NCI-H1105 (cell line): ENCODE measurements at places on chromosomes 3 and 15.

- no peak for DNase-seq
Observed at GRCh38 chr15:63715818-63716217, 117.9 kb downstream of the HERC1 start.

DNA sequence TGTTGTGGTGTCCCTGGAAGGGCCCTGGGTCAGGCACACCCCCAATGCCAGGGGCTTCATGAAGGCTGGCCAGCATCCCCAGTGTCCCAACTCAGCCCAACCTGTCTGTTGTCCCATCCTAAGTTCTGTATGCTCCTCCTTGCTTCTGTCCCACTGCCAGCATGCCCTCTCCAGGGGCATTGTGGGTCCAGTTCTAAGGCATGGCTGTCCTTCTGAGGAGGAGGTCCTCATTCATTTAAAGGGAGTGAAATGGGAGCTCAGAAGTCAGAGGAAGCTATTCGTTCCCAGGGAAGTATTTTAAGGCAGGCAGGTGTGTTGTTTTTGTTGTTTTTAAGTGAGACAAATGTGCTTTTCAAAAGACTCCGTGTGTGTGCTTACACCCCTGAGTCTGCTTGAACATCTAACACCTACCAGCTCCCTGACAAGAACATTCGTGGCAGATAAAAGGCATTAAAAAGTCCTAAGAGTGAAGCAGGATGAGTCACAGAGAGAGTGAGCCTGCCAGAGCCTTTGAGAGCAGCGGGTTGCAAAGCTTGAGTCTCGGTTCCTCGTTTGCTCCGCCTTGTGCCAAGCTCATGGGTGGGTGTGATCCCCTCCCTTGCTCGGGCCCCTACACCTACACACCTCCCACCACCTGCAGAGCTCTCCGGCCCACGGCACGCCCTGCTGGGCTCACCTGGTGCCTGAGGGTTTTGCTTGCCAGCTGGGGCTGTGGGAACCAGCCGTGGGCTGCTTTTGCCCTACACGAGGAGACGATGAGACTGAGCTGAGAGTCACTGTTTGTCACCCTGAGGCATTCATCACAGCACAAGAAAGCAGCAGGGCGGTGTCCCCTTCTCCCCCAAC lies 183.4 kb upstream of the TOPAZ1 start:
- DNase-seq: no peak

DNA sequence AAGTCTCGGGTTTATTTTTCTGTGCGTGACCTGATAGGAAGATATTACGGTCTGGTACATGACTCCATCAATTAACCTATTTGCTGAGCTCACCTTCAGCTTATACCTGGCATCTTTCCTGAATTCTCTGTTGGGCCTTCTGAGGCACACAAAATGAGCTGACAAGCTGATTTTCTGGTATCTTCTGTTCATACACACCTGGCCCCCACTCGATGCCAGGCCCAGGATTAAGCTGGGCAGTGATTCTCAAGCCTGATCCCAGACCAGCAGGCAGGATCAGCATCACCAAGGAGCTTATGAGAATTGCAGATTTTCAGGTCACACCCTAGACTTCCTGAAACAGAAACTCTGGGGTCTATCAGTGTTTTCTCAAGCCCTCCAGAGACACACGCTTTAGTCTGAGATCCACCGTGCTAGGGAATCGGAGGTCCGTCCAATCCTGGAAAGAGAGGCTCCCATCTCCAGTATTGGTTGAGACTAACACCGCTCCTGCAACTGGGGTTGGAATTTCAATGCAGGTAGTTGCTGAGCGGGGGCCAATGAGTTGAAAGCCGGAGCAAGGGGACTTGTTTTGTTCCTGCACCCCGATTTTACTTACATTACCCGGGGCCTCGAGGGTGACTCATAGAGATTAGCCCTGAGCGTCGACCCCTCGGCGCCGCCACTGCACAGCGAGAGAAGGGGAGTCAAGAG lies 636 bp upstream of the EIF1B start:
- no peak for DNase-seq

DNA sequence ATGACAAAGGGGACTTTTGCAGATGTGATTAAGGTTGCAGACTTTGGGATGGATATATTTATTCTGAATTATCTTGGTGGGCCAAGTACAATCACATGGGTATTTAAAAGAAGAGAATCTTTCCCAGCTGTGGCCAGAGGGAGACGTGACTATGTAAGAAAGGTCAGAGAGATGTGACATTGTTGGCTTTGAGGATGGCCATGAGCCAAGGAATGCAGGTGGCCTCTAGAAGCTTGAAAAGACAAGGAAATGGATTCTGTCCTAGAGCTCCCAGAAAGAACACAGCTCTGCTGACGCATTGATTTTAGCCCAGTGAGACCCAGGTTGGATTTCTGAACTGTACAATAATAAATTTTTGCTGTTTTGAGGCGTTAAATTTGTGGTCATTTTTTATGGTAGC lies 616.0 kb upstream of the TBL1XR1 start:
- DNase-seq: no peak

DNA sequence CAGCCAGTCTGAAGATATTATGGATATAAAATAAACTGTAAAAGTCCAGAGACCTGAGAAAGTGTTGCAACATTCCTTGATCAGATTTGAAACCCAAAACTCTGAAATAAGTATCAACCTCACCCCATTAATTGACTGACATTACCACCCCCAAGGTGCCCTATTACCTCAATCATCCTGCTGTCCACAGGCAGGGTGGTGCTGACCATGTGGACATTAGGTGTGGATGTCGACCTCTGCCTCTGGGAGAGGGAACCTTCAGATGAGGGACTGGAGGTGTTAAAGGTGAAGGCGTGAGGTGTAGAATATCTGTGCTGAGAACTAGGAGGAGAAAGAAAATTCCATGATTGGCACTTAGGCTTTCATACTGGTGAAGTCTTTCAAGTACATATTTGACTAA lies 47.1 kb downstream of the MKRN2 start:
- no peak for DNase-seq

DNA sequence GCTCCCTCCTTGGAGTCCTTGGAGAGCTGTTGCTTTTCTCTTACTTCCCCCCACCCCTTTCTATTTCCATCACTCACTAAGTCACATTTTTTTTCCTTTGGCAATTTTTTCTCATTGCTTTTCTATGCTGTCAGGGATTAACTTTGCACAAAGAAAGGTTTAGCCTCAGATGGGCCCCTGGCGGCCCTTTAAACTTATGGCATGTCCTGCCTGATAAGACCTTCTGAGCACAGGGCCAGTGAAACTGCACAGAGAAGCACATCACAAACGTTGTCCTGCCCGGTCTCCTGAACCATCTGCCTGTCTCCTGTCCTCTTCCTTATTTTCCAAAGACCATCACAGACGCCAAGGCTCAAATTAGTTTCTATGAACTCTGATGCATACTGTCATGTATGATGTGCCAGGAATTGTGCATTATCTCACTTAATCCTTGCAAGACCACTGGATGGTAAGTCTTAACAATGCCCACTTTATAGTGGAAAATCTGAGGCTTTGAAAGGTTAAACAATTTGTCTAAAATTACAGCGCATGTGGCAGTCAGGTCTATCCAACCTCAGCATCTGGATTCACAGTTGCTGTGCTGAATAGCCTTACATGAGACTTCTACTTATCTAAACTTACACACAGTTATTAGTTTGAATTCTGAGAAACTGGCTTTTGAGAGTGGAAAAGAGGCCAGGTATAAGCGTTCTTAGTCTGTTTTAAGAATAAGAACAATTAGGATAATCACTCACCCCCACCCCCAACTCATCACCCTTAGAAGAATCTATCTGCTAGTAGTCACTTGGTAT lies 648.1 kb downstream of the NTRK3 start:
- no peak for DNase-seq

GRCh38 chr15:57460208-57460816 lies 84.0 kb downstream of the CGNL1 start:
- peak; percentile 40 for DNase-seq

- DNase-seq: no peak
Observed at GRCh38 chr3:50369012-50369670, 9.8 kb upstream of the TMEM115 start.

DNA sequence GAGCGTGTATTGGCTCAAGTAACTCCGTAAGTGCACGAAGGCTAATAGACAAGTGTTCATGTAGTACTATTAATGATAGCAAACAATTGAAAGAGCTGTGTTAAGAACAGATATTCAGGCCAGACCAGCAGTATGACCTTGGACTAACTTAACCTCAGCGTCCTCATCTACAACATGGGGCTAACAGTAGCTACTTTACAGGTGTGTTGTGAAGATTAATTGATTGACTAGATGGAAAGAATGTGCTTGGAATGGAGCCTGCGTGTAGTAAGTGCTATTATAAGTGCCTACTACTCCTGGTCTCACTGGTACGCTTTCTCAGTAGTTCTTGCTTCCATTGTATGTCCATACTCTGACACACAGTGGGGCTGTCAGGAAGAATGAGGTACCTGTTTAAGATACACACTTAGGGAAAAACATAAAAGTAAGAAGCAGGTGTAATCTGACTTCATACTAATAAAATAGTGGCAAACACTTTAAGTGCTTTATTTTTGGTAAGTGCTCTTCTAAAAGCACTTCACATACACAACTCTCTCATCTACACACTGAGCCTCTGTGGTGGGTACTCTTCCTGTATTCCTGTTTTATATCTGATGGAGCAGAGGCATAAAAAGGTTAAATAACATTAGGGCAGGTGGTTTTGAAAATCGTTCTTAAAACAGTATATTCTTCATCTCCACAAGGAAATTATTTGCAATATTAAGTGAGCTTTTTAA lies 24.3 kb upstream of the FBXL22 start:
- no peak for DNase-seq

GRCh38 chr3:59246719-59247401 lies 197.0 kb upstream of the CFAP20DC start:
- DNase-seq: no peak

- DNase-seq: no peak
Observed at GRCh38 chr3:123730829-123731228, 146.0 kb upstream of the HACD2 start.

DNA sequence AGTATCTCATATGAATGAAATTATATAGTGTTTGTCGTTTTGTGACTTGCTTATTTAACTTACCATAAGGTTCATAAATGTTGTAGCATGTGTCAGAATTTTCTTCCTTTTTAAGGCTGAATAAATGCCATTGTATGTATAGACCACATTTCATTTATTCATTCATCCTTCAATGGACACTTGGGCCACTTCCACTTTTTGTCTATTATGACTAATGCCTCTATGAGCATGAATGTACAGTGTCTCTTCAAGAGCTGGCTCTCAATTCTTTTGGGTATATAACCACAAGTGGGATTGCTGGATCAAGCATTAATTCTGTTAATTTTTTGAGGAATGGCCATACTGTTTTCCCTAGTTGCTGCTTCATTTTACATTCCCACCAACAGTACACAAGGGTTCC lies 156.1 kb downstream of the VPS8 start:
- no peak for DNase-seq

DNA sequence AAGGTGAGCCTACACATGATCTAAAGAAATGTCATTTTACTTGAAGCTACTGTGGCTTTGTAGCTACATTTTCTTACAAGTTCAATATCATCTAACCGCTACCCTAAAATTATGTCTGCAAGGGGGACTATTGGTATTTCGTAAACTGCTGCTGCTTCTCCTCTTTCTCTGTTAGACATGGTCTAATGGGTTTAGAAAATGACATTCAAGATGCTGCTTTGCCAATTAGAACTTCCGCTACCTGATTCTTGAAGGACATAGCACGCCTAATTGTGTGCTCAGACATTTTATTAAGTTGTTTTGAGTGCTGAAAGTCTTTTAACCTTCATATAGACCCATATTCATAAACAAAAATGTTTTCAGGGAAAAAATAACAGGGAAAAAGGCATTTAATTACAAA lies 283.7 kb upstream of the ICE2 start:
- DNase-seq: no peak

DNA sequence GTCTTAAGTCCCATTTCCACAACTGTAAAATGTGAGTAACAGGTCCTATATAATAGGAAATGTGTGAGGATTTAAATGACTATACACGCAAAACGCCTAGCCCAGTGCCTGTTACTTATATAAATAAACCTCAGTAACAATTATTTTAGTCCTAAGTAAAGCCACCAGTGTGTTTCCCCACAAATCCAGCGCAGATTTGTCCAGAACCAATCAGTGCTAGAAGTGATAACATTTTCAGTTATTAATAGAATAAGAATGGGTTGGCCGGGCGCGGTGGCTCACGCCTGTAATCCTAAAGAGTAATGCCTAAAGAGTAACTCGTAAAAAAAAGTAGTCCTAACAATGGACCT lies 561 bp downstream of the RPAP1 start:
- DNase-seq: no peak

- no peak for DNase-seq
Observed at GRCh38 chr3:33152363-33153360, 38.8 kb downstream of the CRTAP start.

GRCh38 chr15:59304034-59304795 lies 68.5 kb downstream of the MYO1E start:
- DNase-seq: no peak

- DNase-seq: no peak
Observed at GRCh38 chr3:94304954-94305353, 242.1 kb downstream of the NSUN3 start.

GRCh38 chr3:112056451-112056929 lies 22.0 kb downstream of the TMPRSS7 start:
- no peak for DNase-seq

DNA sequence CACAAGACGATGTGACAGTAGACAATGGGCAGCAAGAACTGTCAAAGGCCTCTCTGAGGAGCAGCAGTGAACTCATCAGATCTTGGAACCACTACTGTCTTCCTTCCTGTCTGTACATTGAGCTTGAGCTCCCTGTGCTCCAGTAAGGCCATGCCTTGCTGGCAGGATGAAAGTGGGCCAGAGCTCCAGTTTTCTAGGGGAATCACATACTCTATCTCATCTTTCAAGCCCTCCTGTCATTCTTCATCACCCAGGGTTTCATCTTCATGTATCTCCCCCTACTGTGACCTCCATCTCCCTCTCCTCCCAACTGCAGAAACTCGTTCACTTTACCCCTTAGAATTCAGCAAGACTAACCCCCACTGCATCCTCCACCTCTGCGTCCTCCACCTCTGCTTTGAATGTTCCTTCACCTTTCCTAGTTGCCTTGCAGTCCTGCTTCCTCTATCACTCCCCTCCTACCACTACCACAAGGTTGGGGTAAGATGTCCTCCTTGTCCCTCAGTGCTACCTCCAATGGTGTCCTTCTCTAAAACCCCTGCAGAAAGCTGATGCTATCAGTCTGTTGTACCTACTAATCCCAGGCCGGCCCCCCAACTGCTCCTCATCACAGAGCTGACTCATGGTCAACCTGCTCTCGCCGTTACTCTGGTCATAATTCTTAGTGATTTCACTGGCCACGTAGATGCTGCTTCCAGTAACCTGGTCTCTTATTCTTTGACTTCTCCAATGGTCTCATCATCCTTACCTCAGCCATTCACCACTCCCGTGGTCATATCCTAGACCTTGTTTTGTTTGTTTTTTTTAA lies 22.3 kb downstream of the NKIRAS1 start:
- no peak for DNase-seq

- DNase-seq: no peak
Observed at GRCh38 chr15:47577000-47577399, 140.3 kb upstream of the SEMA6D start.

GRCh38 chr3:29447946-29448627 lies 167.2 kb downstream of the RBMS3 start:
- no peak for DNase-seq

- no peak for DNase-seq
Observed at GRCh38 chr15:58981808-58982475, 5.5 kb upstream of the RNF111 start.
